Jurkat, Clone E6-1 (cell line): ENCODE measurements at places on chromosomes 6 and 20.

DNA sequence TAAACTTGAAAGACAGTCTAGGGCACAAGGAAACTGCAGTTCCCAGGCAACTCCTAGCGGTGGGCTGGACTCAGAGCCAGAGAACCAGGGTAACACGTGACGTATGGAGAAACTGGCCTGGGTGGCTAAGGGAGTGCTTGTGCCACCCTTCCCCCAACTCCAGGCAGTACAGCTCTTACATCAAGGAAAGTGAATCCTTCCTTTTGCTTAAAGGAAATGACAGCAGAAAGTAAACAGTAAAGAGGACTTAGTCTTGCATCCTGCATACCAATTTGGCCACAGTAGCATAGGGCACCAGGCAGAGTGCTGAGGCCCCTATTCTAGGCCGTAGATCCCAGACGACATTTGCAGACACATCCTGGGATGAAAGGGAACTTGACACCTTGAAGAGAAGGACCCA, 322.8 kb downstream of the CD109 start:
- DNase-seq = no peak

DNA sequence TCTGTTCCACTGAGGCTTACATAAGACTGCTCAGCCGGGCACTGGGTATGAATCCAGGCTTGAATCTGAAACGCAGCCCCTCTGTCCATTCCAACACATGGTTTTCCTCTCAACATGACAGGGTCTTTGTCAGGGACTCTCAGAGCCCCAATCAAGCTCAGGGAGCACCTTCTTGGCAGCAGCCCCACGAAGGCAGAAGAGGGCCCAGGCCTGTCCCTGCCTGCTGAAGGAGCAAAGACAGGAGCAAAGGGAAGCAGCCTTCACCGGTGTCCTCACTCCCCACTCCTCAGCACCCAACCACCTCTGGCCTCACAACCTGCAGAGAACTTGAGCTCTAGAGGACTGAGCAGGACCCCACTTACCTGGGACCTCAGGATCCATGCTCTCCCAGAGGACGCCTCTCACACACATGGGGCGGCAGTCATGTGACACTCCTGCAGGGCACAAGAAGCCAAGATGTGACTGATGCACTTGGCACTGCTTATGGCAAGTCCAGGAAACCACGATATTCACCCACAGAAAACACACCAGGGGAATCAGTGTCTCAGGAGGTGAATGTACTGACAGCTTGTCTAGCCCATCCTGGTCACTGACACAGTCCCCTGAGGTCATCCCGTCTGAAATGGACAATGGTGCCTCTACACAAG, 4.3 kb downstream of the SNHG17 start:
- DNase-seq = no peak

- no peak for DNase-seq
Observed at GRCh38 chr20:48287021-48287494, 501.8 kb upstream of the SULF2 start.

DNA sequence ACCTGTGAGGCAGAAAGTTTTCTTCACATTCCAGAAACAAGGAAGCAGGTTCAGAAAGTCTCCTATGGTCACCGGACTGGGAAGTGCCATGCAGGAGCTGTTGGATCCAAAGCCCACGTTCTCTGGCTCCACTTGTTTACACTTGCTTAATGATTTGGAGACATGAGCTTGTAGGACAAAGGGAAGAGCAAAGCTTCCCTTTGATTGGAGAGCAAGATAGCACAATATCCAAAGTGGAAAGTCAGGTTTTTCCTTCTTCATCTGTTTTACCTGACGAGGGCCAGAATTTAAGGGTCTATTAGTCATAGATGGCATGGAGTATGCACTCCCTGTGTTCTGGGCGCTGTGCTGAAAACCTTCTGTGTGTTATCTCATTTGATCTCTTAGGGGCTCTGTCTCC, 81.2 kb downstream of the PDE7B start:
- DNase-seq = no peak

DNA sequence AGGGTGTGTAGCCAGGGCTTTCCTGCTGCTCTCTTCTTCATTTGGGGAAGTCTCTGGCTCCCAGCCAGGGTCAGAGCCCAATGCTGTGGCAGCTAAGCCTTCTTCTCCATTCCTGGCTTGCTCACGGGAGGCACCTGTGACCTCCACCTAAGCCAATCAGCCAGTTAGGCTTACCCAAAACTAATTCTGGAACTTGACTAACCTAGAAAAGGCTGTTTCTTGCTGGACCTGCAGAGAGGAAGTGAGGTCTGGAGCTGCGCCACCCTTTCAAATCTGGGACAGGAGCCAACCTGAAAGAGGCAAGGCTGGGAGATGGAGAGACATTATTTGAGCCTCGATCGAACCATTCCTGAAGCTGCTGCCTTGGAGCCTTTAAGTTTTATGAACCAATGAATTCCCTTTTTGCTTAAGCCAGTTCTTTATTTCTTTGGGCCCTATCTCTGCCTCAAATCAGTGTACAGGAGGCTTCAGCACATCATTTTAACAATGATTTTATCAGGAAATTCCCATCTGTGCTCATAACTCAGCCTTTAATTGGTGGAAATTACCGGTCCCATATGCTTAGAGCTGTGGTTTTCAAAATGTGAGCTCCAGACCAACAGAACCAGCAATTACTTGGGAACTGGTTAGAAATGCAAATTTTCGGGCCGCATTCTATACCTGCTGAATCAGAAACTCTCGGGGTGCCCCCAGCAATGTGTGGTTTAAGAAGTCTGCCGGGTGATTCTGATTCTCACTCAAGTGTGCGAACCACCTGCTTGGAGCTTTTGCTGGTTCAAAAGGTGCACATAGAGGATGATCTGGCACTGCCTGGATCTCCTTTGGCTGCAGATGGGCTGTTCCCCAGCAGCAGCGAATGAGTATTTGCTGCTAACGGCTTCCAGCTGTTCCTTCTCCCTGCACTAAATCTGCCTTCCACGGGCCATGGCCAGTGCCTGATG, 97.4 kb upstream of the RNF24 start:
- no peak for DNase-seq
